ENCODE measurements at places on chromosomes 6 and 20. TPM values are rescaled to one million over a fixed set of nuclear protein-coding genes. Genes with fewer than 3 reads are reported as not detected.

- no peak overlapping the region for H3K4me3 ChIP-seq
- H3K27me3 ChIP-seq: no peaks in the 10 kb centered on the region
- DNase-seq: no peak
- peaks cover 8% of the 10 kb centered on the region for H3K4me1 ChIP-seq
Observed at GRCh38 chr20:62723768-62724450, 15.3 kb downstream of the NTSR1 start.

DNA sequence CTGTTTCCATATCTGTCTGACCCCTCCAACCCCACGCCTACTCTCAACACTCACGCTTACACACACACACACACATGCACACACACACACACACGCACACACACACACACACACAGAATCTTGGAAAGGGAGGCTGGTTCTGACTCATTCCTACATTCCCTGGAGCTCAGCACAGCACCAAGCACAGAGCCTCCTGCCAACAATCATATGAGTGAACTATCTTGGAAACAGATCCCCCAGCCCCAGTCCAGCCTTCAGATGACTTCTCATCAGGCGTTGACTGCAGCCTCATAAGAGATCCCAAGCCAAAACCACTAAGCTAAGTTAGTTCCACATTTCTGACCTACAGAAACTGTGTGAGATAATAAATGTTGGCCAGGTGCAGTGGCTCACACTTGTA, 14.1 kb upstream of the HCK start:
- H3K4me1 ChIP-seq: peaks cover 8% of the 10 kb centered on the region
- no peak for DNase-seq
- peaks cover 5% of the 10 kb centered on the region for H3K36me3 ChIP-seq
- H3K4me3 ChIP-seq: no peak overlapping the region
- H3K27me3 ChIP-seq: peaks cover 78% of the 10 kb centered on the region

GRCh38 chr20:43926287-43927050, 11.8 kb downstream of the TOX2 start:
- H3K4me1 ChIP-seq: peaks cover 44% of the 10 kb centered on the region
- no peak for DNase-seq
- peaks cover 49% of the 10 kb centered on the region for H3K27me3 ChIP-seq
- peak overlapping the region; percentile 34 for H3K27ac ChIP-seq

DNA sequence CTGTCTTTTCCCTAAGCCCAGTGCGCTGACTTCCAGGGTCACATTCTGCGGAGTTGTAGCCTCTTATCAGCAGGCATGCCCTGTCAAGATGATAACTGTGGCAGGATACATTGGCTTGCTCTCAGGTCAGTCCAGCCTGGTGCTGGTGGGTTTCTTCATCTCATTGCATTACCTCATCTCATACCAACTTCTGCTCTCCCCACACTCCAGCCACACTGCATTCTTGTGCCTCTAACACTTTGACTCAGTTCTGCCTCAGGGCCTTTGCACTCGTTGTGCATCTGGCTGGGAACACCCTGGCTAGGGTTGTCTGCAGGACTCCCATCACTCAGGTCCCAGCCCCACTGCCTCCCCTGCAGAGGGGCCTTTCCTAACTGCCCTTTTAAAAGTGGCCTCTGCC, 110.3 kb upstream of the BACH2 start:
- no peak overlapping the region for H3K27ac ChIP-seq
- peaks cover 31% of the 10 kb centered on the region for H3K4me1 ChIP-seq
- no peak overlapping the region for H3K4me3 ChIP-seq

- H3K4me3 ChIP-seq: no peak overlapping the region
- no peak for DNase-seq
- H3K4me1 ChIP-seq: peaks cover 55% of the 10 kb centered on the region
- H3K36me3 ChIP-seq: peaks cover 14% of the 10 kb centered on the region
- no peaks in the 10 kb centered on the region for H3K27me3 ChIP-seq
Observed at GRCh38 chr6:127851197-127851596, 49.7 kb downstream of the THEMIS start.

The NMBR gene
- total RNA-seq: not detected

DNA sequence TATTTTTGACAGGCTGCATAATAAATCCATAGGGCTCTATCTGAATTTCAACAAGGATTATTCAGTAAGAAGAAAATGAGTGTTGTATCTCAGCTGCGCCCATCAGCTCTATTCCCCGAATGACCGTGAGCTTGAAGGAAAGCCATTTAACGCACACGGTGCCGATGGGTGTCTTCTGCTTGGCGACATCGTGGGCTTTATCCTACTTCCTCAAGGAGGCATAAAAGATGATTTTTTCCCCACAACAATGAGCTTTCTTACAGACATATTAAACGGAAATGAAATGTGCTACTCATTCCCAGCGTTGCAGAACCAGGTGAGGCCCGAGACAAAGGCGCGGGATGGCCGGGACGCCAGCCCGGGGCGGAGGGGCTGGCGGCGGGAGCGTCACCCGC, 710 bp downstream of the DYNLT1 start:
- H3K27me3 ChIP-seq: no peaks in the 10 kb centered on the region
- H3K4me3 ChIP-seq: peak overlapping the region; percentile 96
- no peak for DNase-seq
- peaks cover 9% of the 10 kb centered on the region for H3K36me3 ChIP-seq

The MOG gene
- total RNA-seq: not detected

- peaks cover 19% of the 10 kb centered on the region for H3K4me1 ChIP-seq
- DNase-seq: no peak
- peaks cover 2% of the 10 kb centered on the region for H3K36me3 ChIP-seq
- no peaks in the 10 kb centered on the region for H3K27me3 ChIP-seq
Observed at GRCh38 chr20:32450484-32451061, 92.4 kb downstream of the ASXL1 start.

The SLA2 gene
- total RNA-seq: 46.8 TPM

DNA sequence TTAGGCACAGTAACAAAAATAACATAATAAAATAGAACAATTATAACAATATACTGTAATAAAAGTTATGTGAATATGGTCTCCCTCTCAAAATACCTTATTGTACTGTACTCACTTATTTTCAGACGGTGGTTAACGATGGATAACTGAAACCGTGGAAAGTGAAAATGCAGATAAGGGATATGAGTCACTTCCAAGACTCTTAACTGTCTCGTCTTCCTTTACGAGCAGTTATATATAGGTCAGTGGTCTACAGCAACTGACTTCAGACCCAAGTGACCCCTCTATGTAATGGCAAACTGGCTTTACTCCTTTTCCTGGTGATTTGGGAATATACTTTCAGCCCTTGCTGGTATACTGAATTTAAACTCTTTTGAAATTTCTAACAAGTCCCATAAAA, 261.4 kb downstream of the SLC35F1 start:
- H3K27me3 ChIP-seq: peaks cover 18% of the 10 kb centered on the region
- DNase-seq: no peak
- H3K4me1 ChIP-seq: no peaks in the 10 kb centered on the region
- no peaks in the 10 kb centered on the region for H3K36me3 ChIP-seq
- H3K4me3 ChIP-seq: no peak overlapping the region

The MYCT1 gene
- 4.6 TPM for total RNA-seq

GRCh38 chr6:30776390-30777154, 32.2 kb upstream of the IER3 start:
- H3K4me1 ChIP-seq: peaks cover 29% of the 10 kb centered on the region
- peaks cover 5% of the 10 kb centered on the region for H3K36me3 ChIP-seq
- H3K27ac ChIP-seq: no peak overlapping the region
- H3K4me3 ChIP-seq: no peak overlapping the region

DNA sequence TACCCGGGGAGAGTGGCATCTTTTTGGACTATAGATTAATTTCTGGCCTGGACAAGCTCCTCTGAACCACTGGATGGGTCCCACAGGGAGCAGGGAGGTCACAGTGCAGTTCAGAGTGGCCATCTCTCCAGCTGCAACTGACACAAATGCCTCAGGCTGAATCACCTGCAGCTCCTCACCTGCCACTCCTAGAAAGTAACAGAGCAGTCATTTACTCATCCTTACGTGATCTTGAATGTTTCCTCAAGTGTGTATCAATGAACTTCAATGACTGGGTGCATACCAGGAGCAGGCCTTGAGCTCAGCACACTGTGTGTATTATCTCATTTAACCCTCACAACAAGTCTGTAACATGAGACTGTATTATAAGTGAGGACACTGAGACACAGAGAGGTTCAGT, 40.0 kb upstream of the SIRPG start:
- no peak overlapping the region for H3K4me3 ChIP-seq
- H3K36me3 ChIP-seq: peaks cover 2% of the 10 kb centered on the region
- no peaks in the 10 kb centered on the region for H3K27me3 ChIP-seq
- H3K4me1 ChIP-seq: peaks cover 21% of the 10 kb centered on the region

DNA sequence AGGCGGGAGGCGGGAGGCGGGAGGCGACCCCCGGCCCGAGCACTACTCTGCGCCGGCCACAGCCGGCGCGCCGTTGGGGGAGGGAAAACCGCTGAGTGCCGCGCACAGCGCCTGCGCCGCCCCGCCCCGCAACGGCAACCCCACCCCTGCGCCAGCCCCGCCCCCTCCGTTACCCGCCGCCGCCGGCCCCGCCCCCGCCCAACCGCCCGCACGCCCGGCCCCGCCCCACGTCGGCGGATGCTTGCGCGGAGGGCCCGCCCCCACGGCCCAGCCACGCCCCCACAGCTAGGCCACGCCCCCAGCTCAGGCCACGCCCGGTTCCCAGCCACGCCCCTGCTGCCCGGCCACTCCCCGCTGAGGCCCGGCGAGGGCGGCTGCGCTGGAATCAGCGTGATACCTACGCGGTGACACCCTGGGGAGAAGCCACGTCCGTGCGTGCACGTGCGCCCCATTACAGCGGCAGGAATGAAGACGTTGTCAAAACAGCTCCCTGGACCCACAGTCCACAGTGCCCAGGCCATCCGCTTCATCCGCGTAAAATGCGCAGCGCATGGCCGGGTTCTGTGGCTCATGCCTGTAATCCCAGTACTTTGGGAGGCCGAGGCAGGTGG, at the start of gene TCFL5:
Gene TCFL5 (minus strand): TSS at position 97 of the 611 bp plus-strand sequence. CDS start 152 bp downstream, outside the sequence.
- peaks cover 3% of the 10 kb centered on the region for H3K36me3 ChIP-seq
- no peaks in the 10 kb centered on the region for H3K27me3 ChIP-seq
- peak within 1 kb of the TSS; percentile 79 for H3K4me3 ChIP-seq

The OR2B3 gene
- total RNA-seq: not detected

The HRH3 gene
- not detected for total RNA-seq

GRCh38 chr20:15475483-15475882, 1097.8 kb downstream of the KIF16B start:
- H3K27me3 ChIP-seq: no peaks in the 10 kb centered on the region
- no peak overlapping the region for H3K4me3 ChIP-seq
- no peak for DNase-seq
- H3K36me3 ChIP-seq: no peaks in the 10 kb centered on the region
- H3K4me1 ChIP-seq: no peaks in the 10 kb centered on the region

DNA sequence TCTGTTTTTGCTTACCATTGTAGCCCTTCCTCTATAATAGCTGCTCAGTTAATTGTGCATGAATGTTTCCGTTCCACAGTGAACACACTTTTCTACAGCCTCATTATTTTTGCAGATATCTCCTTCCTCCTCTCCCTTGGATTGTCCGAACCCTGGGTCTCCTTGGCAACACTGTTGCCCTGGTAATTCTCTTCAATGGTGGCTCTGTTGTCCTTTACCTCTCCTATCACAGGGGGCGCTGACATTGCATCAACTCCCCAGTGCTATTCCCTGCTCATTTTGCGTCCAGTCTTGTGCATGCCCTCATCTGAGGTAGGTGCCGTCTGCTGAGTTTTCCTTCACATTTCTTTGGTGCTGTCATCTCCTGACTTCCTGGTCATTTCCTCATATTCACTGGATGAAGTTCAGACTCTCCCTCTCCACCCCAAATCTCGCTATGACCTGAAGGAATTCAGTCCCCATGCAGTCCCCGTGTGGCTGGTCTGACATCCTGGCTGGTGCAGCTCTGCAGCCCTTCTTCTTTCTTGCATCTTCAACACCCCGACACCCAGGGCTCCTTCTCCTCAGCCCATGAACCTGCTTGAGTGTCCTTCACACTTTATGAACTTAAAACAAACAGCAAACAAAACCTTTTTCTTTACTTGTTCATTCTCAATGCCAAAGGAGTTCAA, 21.1 kb downstream of the PHACTR2 start:
- DNase-seq: no peak
- no peaks in the 10 kb centered on the region for H3K36me3 ChIP-seq
- H3K4me1 ChIP-seq: peaks cover 32% of the 10 kb centered on the region

DNA sequence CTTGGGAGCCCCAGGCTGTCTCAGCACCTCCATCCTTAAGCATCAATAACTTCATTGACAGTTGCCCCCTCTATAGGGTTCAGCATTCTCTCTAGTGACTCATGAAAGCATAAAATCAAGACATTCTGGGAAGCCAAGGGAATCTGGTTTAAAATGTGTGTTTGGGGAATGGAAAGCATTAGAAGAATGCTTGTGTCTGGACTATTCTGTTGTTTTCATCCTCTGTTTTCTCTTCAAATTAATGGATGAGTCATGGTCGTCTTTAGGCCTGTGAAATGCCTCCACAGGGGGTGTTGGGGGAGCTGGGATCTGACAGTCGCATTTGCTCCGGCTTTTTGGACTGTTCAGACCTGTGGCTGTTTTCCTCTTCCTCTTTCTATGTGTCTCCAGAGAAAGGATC, 279.7 kb downstream of the CDC5L start:
- H3K27me3 ChIP-seq: peaks cover 9% of the 10 kb centered on the region
- no peak overlapping the region for H3K27ac ChIP-seq
- no peak overlapping the region for H3K4me3 ChIP-seq

The COL9A1 gene
- total RNA-seq: not detected

GRCh38 chr6:21800948-21801438, 207.4 kb downstream of the SOX4 start:
- no peak overlapping the region for H3K4me3 ChIP-seq
- H3K27me3 ChIP-seq: no peaks in the 10 kb centered on the region
- H3K27ac ChIP-seq: no peak overlapping the region
- no peaks in the 10 kb centered on the region for H3K4me1 ChIP-seq
- DNase-seq: no peak

GRCh38 chr6:79646006-79646405, 14.9 kb downstream of the SH3BGRL2 start:
- H3K27me3 ChIP-seq: peaks cover 46% of the 10 kb centered on the region
- H3K27ac ChIP-seq: peak overlapping the region; percentile 37
- DNase-seq: no peak
- no peak overlapping the region for H3K4me3 ChIP-seq

DNA sequence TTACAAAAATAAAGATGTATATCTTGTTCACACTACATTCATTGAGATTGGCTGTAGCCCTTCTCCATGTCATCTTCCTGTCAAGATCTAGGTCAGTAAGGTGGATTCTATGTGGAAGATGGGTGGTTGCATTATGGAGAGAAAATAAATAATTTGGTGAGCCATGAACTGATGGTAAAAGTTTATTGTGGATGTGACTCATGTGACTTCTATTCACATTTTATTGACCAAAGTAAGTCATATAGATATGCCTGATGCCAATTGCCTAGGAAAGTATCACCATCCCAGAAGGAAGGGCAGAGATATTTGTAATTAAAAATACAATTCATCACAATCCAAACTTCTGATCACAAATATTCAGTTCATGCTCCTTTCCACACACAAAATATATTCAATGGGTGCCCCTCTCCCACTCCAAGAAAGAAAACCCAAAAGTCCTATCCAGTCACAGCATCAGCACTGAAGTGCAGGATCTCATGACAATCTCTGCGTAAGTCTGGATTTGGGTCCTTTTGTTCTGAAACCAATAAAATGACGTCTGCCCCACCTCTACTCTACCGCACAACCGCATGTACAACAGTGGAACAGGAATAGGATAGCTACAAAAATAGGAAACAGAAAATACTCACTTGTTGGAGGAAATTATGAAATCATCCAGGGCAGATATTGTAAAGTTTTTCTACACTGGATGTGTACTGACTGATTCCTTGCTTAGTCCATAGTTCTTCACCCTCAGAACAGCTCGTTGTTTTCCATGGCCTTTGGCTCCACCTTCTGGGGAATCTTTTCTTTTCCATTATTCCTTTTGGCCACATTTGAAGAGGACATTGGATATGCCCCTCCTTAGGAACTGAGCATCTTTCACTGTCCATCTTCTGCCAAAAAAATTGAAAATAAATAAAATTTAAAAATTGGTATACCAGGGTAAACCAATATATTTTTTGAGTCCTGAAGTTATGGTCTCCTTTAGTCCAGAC, 16.1 kb upstream of the SLC17A3 start:
- no peak overlapping the region for H3K4me3 ChIP-seq
- DNase-seq: no peak
- H3K36me3 ChIP-seq: peaks cover 2% of the 10 kb centered on the region
- H3K4me1 ChIP-seq: peaks cover 5% of the 10 kb centered on the region
- peaks cover 4% of the 10 kb centered on the region for H3K27me3 ChIP-seq
